Left renal pelvis (tissue), 4 donors: ENCODE measurements at places on chromosomes 12 and 14.

- no peak for DNase-seq
Measured at GRCh38 chr12:132740652-132741051, 21.0 kb downstream of the ANKLE2 start.

GRCh38 chr12:46367351-46368029 lies 5.1 kb downstream of the SLC38A2 start:
- no peak for DNase-seq

DNA sequence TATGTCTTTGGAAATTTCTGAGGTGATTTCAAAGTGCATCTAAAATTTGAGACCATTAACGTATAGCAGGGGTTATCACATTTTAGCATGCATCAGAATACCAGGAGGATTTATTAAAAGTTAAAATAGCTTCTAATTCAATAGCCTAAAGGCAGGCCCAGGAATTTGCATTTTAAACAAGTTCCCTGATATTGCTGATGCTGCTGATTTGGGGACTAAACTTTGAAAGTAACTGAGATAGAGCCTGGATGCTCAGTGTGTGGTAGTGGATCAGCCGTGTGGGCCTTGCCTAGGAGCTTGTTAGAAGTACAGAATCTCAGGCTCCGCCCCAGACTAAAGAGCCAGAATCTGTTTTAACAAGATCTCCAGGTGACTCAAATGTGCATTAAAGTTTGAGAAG lies 375.0 kb upstream of the FBXO33 start:
- DNase-seq, result no peak

DNA sequence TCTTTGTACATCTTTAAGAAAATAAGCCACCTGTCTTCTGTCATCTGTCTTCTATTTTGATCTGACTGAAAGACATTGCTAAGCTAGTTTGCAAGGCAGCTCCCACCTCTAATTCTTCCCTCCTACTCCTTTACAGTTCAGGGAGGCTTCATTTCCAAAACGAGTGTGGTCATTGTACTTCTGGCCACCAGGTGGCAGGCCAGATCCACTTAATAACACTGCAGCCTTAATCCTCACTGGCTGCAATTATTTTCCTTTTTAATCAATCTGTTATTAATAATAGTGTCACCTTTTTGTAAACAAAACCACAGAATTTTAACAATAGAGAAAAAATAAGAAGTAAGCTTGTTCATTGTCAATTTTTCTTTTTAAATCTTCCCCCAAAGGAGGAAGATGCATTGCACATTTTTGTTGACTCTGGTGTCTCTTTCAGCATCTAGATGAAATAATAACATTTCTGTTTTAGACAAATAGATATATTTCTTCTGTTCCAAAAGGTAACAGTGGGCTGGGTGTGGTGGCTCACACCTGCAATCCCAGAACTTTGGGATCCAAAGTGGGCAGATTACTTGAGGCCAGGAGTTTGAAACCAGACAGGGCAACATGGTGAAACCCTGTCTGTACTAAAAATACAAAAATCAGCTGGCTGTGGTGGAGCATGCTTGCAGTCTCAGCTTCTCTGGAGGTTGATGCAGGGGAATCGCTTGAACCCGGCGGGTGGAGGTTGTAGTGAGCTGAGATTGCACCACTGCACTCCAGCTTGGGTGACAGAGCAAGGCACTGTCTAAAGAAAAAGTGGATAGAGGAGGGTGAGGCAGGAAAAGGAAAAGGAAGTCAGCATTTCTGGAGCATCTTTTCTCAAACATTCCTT lies 23.3 kb downstream of the GABARAPL1 start:
- DNase-seq, result no peak

GRCh38 chr12:12534166-12534866 lies 28.3 kb downstream of the DUSP16 start:
- no peak for DNase-seq

DNA sequence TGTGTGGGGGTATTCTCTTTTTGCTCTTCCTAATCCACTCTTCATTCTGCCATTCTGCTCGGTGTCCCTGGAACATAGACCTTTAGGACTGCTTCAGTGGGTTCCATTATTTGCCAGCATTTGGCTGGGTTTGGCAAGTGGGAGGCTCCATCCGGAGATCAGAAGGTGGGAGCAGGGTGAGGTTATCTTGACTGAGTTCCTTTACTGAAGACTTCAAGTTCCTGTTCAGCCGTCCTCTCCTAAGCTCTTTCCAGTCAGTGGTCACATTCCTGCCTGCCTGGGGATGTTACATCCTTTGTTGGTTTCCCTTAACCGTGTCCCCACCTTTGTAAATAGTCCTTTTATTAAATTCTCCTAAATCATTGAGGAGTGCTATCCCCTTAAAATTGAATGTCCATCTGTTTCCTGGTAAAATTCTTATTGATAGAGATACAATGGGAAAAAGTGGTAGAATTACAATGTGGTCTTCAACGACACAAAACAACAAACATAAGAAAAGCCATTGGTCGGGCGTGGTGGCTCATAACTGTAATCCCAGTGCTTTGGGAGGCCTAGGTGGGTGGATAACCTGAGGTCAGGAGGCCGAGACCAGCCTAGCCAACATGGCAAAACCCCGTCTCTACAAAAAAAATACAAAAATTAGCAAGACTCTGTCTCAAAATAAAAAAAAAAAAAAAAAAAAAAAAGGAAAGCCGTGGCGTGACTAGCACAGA lies 5.0 kb upstream of the MIA2 start:
- no peak for DNase-seq

- DNase-seq, result no peak
Measured at GRCh38 chr12:115752156-115752555, 525.3 kb downstream of the MED13L start.

GRCh38 chr12:116599285-116600136 lies 40.3 kb downstream of the MAP1LC3B2 start:
- DNase-seq, result peak; percentile 51

- no peak for DNase-seq
Measured at GRCh38 chr14:91267965-91268437, 23.5 kb upstream of the GPR68 start.

- no peak for DNase-seq
Measured at GRCh38 chr14:33413381-33413780, 474.7 kb downstream of the NPAS3 start.

DNA sequence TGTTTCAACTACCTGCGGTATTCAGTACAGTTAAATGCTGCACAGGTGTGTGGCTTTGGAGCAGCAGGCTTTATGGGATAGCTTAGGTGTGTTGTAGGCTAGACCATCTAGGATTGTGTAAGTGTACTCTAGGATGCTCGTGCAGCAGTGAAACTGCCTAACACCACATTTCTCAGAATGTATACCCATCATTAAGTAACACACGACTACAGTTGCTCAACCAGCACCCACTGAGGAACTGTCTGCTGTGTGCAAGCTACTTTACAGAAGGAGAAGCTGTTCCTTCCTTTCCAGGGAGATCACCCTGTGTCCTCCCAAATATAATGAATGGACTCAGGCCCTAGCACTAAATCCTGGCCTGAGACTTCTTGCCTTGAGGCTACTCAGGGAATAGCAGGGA lies 94.8 kb downstream of the SLC24A4 start:
- no peak for DNase-seq

- no peak for DNase-seq
Measured at GRCh38 chr14:57610631-57611030, 117.0 kb upstream of the CCDC198 start.
